ENCODE measurements at places on chromosomes 4 and X. TPM values are rescaled to one million over a fixed set of nuclear protein-coding genes. Genes with fewer than 3 reads are reported as not detected.

The EVC2 gene
- 16.2 TPM for total RNA-seq

The KLHL15 gene
- 19.7 TPM for total RNA-seq

The MFAP3L gene
- 5.9 TPM for total RNA-seq

The NPFFR2 gene
- total RNA-seq, result 0.11 TPM

The NXF2B gene
- total RNA-seq, result not detected

The CLDN22 gene
- not detected for total RNA-seq
